NCI-H82 (cell line): ENCODE measurements at places on chromosomes 1 and 21.

DNA sequence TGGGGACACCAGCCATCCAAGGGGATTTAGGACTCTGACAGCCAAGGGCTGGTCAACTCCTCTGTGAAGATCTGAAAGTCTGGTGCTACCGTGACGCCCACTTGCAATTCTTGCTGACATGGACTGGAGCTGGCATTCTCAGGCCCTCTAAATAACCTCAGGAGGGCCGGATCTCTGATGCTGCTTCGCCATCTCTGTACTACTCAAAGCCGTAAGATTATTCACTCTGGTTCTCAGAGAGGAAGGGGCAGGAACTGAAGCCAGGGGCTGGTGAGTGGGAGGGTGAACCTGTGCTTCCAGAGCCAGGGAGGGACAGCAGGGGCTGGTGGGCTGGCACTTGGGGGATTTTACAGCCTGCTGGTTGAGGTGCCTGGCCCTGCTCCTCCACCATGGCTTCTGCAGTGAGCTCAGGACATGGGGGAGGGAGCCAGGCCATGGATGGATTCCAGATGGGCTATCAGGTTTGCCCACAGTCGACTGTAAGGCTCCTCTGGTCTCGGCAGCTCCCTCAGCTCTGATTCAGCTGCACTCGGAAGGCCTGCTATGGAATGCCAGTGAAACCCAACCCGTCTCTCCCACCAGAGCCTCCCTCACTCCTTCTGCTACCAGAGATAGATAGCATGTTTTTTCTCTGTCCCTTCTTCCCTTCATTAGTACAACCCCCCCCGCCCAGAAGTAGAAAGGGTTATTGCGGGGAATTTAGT lies 84.5 kb downstream of the PLXNA2 start:
- peak; percentile 29 for DNase-seq

- DNase-seq = peak; percentile 30
These were observed 4.4 kb upstream of the HNRNPU start for GRCh38 chr1:244868484-244869363.

GRCh38 chr1:48644905-48645605 lies 131.6 kb downstream of the BEND5 start:
- DNase-seq = peak; percentile 96

GRCh38 chr1:115757856-115758255 lies 10.7 kb downstream of the CASQ2 start:
- no peak for DNase-seq

DNA sequence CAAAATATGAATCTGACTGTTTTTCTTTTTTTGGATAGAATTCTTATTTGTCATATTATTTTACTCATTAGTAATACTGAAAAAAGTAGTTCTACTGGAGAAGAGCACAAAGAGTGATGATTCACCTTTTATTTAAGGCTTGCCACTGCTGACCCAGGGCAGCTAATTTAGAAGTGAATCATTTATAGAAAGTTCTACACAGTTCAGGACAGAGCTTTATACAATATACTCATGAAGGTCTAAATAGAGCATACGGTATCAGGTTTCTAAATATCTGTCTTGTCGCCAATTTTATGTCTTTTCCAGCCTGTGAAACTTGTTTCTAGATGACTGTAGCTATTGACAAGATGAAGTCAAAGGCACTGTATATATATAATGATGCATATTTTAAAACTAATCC lies 25.0 kb downstream of the GIPC2 start:
- no peak for DNase-seq
